ENCODE measurements at places on chromosomes 12 and 14.

GRCh38 chr12:98504368-98504617 lies 11.1 kb upstream of the TMPO start:
- DNase-seq = no peak

GRCh38 chr12:99278899-99279298 lies 368.7 kb upstream of the GARIN6 start:
- DNase-seq = no peak

GRCh38 chr12:30878024-30878423 lies 48.5 kb upstream of the TSPAN11 start:
- no peak for DNase-seq

DNA sequence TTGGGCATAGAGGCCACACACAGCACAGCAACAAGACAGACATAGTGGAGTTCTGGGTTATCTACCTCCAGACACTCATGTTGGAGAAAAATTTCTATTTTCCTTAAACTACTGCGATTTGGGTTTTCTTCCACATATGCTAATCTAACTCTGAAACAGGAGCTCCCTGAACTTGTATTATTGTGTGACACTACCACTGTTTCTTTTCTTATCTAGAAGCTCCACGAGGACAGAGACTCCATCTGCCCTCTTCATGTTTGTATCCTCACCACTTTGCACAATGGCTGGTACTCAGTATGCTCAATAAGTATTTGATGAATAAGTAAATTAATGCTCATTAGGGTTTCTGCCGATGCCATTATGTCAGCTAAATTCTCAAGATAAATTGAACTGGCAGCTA lies 218.6 kb downstream of the PAX9 start:
- DNase-seq = no peak

- no peak for DNase-seq
Observed at GRCh38 chr12:121144416-121144914, 11.8 kb downstream of the P2RX7 start.

GRCh38 chr14:91264151-91265150 lies 19.9 kb upstream of the GPR68 start:
- DNase-seq = no peak

All from NCI-H2227 treated with DMSO at 0.1 percent for 48 hours (cell line).